DMS153 (cell line): ENCODE measurements at places on chromosomes 12 and 14.
A peak's percentile ranks its signal among the peaks of the same experiment; 100 is the strongest.

- no peak for DNase-seq
Observed at GRCh38 chr14:85546390-85546789, 16.4 kb downstream of the FLRT2 start.

GRCh38 chr14:41623736-41624135, 17.1 kb downstream of the LRFN5 start:
- DNase-seq, result no peak

DNA sequence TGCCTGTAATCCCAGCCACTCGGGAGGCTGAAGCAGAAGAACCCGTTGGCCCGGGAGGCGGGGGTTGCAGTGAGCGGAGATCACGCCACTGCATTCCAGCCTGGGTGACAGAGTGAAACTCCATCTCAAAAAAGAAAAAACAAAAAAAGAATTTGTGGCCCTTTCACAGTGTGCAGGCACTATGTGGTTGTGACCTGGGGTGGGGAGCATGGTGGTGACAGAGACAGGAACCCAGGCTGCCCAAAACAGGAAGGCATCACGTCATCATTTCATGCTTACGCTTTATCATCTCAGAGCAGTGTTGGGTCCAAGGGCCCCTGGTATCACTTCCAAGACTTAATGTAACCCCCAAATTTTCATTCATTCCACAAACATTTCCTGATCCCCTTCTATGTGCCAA, 175.7 kb upstream of the GSC start:
- no peak for DNase-seq

- DNase-seq, result no peak
Observed at GRCh38 chr12:120167529-120168095, 26.9 kb downstream of the GCN1 start.

- DNase-seq, result no peak
Observed at GRCh38 chr12:12272869-12273268, 6.0 kb upstream of the LRP6 start.

- no peak for DNase-seq
Observed at GRCh38 chr12:79194595-79194994, 330.0 kb downstream of the SYT1 start.

DNA sequence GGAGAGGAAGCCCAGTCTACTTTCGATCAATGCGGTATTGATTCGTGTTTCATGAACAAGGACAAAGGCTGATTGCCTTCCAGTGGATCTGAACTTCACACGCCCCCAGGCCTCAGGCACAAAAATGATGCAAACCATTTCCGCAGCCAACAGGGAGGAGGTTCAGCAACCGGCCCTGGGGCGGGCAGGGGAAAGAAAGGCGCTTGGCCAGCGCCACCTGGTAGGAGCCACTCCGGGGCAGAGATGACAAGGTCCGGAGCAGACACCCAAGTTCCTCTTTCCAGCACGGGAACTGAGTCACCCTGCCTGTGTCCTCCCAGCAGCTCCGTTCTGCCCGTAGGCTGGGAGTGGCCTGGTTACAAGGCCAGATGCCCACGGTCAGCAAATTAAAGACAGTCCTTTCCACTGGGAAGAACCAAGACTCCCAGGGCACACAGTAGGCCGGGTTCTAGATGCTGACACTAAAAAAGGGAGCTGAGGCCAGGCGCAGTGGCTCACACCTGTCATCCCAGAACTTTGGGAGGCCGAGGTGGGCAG, 136.3 kb downstream of the SCARB1 start:
- DNase-seq, result no peak

DNA sequence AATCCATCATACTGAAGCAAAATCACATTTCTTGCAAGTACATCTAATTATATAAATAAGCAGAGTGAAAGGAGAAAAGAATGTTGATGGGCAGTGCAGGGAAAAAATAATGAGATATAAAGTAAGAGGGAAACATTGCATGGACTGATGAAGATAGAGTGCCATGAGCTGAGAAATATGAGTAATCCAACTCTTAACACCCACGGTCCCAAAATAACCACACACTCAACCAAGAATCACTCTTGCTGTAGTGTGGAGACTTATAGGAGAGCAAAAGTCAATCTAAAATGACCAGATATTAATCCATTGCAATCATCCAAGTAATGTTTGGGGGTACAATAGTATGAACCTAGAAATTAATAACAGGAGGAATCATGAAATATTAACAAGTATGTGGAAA, 40.2 kb downstream of the MYF5 start:
- DNase-seq, result no peak

DNA sequence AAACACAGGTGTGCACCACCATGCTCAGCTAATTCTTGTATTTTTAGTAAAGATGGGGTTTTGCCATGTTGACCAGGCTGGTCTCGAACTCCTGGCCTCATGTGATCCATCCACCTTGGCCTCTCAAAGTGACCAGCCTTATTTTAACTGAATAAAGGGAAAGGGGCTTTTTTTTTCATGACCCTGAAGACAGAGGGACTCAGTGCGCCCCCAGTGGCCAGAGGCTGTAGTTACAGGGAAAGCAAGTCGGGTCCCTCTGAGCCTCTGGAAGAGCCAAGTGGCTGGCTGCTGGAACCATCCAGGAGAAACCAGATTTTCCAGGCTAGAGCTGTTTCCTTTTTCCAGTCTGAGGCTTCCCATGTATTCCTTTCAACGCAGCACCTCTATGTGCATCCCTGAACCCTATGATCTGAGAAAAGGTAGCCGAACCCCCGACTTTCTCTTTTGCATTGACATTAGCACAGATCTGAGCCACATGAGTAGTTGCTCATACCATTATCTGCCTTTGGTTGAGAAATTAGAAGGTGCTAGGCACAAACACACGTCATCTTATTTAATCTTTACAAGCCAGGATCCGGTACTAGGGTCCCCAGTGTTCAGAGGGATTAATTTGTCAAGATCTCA, 342.7 kb downstream of the CACNA1C start:
- no peak for DNase-seq

DNA sequence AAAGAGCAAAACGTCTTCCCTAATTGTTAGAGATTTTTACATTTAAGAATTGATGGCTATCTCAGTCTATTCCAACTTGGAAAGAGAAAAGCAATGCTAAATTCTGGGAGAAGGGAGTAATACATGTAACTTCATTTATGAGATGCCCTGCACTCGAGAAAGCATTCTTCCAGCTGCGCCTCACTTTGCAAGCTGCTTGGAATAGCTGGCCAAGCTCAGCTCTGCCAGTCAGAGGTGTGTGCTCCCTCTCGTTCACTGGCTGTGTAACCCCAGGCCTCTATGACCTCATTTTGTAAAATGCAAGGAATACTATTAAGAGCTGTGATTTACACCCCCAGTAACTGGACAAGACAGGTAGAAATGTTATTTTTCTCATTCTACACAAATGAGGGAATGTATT, 79.1 kb downstream of the OTX2 start:
- DNase-seq, result no peak

DNA sequence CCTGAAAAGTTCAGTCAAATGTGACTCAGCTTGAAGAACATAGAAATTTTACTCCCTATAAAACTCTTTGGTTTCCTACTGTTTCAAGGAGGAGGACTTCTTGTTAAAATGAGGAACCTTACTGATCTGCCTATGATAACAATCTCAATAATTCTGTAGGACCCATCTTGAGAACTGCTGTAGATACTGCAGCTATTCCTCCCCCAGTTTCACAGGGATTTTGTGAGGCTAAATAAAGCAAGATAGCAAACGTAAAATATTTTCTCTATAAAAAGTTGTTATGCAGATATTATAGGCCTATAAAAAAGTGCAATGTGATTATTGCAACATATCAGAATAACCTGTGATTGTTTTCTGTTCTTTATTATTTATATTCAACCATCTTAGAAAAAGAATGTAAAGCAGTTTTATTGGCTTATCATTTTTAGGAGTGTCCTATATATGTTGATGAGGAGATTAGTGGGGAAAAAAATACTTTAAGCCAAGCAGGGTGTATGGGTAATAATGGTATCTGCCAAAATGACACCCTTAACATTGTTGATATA, 12.1 kb downstream of the CLEC14A start:
- DNase-seq, result no peak

DNA sequence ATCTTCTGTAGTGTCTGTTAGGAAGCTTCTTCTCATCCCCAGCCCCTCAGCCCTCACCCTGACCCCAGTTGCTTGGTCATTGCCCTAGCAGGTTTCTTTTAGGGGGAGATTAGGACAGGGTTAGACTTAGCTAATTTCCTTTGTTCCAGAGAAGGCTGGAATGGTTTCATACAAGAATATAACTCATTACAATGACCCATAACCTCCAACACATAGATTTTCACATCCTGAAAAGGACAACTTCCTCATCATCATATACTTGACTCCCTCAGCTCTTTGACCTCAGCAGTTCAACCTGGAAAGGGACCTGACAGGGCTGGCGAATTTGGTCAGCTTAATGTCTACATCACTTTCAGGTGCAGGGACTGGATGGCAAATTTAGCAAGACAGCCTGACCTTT, 8.0 kb upstream of the BHLHE41 start:
- no peak for DNase-seq

GRCh38 chr12:76813265-76813664, 49.4 kb downstream of the ZDHHC17 start:
- DNase-seq, result no peak

DNA sequence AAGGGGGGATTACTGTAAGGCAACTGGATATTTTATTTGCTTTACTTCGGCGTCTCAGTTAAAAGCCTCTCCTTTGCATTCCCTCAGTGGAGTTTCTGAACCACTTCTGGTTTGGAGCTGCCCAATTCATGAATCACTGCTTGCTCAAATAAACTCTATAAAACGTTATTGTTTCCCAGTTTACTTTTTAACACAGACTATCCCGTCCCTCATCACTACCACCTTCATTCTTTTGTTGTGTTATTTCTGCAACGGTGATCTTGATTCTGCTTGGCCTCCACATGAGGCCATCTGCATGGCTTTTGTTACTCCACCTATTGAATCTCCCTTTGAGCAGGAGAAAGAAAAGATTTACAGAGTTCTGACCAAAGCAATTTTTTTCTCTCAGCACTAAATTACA, 104.0 kb upstream of the PLEKHA5 start:
- no peak for DNase-seq

DNA sequence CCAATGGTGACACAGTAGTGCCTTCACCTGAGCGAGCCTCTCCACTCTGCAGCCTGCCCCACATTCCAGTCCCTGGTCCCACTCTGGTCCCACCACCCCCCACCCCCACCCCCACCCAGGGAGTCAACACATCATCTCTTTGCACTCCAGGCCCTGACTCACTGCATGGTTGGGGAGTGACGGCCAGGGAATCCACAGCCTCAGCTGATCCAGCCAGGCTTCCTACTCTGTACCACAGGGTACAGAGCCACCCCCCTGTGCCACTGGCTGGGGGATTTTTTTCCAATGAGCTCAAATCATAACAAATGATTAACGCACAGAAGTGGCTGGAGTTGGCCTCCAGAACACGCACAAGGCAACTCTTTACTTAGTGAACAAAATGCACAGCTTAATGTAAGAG, 233.7 kb downstream of the NTF3 start:
- no peak for DNase-seq

GRCh38 chr12:121809712-121810116, 5.9 kb downstream of the SETD1B start:
- no peak for DNase-seq

DNA sequence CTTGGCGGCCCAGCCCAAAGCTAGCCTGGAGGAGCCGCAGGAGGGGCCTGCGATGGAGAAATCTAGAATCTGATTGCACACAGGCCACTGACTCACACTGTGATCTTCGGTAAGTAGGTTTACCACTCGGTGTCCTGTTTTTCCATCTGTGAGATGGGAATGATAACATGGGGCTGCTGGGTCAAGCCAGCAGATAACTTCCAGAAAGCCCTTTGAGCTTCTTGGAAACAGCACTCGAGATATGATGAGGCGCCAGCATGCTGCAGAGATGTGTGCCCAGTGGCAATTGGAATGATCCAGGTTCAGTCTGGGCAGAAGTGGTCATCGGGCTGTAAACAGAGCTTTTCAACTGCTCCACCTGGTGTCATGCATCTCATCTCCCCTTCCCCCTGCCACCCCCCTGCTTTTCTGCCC, 771.3 kb upstream of the TBX3 start:
- no peak for DNase-seq

- no peak for DNase-seq
Observed at GRCh38 chr12:122350141-122350848, 72.2 kb downstream of the CLIP1 start.

DNA sequence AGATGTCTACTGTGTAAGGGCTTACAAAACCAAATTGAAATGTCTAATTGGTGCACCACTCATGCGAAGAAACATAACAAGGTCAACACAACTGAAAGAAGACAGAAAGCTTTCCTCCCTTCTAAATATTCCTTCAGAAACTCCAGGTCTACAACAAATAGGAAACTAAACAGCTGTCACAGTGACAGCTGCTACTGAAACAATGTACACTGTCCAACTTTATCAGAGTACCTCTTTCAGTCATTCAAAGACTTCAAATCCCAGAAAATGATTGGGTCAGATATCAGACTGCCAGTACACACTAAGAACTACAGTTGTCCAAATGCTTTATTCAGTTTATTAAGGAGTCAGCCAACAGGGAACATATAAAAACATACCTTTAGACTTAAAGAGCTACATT, 35.2 kb downstream of the CEP128 start:
- no peak for DNase-seq

GRCh38 chr12:5622280-5622679, 190.4 kb downstream of the NTF3 start:
- no peak for DNase-seq

GRCh38 chr14:49999146-49999761, 106.4 kb downstream of the ARF6 start:
- no peak for DNase-seq

- no peak for DNase-seq
Observed at GRCh38 chr12:104358353-104359003, 54.9 kb downstream of the EID3 start.

DNA sequence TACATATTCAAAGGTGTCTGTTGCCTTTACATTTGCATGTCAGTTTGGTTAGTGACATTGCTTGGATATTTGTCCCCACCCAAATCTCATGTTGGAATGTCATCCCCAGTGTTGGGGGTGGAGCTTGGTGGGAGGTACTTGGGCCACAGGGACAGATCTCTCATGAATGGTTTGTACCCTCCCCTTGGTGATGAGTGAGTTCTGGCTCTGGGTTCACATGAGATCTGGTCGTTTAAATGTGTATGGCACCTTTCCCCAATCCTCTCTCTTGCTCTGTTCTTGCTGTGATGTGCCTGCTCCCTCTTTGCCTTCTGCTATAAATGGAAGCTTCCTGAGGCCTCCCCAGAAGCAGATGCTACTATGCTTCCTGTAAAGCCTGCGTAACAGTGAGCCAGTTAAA, 207.9 kb upstream of the DIO3 start:
- no peak for DNase-seq

DNA sequence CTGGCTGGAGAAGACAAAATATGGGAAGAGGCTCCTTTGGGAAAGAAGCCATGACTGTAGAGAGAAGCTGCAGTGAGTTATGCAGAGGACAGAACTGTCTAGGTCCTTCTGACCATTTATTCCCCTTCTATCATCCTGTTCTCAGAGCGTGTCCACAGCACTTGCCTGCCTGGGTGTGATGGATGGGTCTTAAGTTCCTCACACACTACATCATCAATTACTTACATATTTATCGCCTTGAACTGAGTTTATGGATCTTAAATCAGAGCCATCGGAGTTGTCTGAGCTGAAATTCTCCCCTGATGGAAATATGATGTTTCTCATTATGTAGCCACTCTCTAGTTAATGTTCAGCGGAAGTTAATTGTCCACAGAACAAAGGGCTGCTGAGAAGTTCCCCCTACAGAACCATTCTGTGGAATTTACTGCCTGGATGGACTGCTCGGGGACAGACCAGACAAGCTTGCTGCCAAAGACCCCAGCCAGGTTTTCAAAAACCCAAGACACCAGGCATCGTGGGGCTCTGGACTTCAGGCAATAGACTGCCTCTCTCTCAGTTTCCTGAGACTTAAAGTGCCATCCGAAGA, 232.5 kb upstream of the NOS1 start:
- DNase-seq, result no peak

GRCh38 chr12:75634244-75635222, 123.1 kb upstream of the KRR1 start:
- DNase-seq, result peak; percentile 30
